ENCODE measurements at places on chromosomes 1 and 21.

- DNase-seq: no peak
Measured at GRCh38 chr1:235735621-235736020, 86.0 kb upstream of the GNG4 start.

GRCh38 chr1:39163469-39163868, 41.0 kb upstream of the MACF1 start:
- no peak for DNase-seq

- DNase-seq: peak; percentile 65
Measured at GRCh38 chr1:163897412-163898155, 575.8 kb downstream of the NUF2 start.

DNA sequence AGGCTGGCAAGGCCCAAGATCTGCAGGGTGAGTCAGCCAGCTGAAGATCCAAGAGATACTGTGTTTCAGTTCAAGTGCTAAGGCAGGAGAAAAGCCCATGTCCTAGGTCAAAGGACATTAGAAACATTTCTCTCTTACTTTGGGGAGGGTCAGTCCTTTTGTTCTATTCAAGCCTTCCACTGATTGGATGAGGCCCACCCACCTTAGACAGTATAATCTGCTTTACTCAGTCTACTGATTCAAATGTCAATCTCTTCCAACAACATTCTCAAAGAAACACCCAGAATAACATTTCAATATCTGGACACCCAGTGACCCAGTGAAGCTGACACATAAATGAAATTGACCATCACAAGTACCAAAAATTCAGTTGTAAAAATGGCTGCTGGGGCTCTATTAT, 367.8 kb upstream of the ZP4 start:
- DNase-seq: no peak

DNA sequence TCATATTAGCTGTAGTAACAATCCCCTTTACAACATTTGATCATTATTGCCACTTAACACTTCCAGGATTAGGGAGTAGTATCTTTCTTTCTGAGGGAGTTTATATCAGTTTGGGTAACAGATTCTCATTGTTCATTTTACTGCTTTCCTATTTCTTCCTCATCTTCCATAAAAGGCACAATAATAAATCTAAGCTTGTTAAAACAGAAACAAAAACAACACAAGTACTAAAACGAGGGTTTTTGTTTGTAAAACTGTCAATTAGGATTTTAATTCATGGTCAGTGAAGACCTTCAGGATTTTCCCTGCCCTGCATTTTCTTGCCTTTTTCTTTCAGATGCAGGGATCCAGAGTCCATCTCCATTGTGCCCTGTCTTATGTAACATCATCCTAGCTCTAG, 29.5 kb downstream of the TMED5 start:
- DNase-seq: no peak

- DNase-seq: no peak
Measured at GRCh38 chr1:86841116-86841515, 72.8 kb downstream of the SELENOF start.

GRCh38 chr1:31422505-31423319, 9.7 kb downstream of the SERINC2 start:
- peak; percentile 84 for DNase-seq

GRCh38 chr1:38046884-38047602, 450 bp upstream of the POU3F1 start:
- peak; percentile 92 for DNase-seq

DNA sequence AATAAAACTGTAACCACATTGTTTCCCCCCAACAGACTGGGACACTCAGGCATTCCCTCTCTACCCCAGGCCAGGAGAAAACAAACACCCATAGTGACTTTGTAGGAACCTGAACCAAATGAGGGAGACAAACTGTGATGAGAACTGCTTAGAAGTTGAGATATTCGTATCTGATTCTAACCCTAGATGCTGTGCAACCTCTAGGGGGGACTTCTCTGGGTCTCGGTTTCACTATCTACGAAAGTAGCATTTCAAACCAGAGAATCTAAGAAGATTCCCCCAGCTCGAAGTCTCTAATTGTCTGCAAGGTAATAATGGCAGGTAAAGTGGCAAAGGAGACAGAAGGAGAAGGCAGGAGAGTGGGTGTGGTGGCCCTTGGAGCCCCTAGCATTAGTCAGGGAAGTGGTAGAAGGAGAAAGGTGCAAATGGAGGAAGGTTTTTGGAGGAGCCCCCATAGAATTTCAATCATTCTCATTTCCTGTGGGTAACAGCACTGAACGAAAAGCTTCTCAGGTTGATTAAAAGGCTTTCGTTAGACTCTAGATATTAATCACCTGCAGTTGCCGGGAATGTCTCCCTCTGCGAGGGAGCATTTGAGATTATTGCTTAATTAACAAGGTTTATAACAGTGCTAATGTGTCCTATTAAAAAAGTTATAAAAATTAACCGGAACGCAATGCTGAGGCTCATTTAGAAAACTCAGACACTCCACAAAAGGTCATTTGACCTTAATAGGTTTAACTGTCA, 46.4 kb downstream of the BEND5 start:
- DNase-seq: no peak

DNA sequence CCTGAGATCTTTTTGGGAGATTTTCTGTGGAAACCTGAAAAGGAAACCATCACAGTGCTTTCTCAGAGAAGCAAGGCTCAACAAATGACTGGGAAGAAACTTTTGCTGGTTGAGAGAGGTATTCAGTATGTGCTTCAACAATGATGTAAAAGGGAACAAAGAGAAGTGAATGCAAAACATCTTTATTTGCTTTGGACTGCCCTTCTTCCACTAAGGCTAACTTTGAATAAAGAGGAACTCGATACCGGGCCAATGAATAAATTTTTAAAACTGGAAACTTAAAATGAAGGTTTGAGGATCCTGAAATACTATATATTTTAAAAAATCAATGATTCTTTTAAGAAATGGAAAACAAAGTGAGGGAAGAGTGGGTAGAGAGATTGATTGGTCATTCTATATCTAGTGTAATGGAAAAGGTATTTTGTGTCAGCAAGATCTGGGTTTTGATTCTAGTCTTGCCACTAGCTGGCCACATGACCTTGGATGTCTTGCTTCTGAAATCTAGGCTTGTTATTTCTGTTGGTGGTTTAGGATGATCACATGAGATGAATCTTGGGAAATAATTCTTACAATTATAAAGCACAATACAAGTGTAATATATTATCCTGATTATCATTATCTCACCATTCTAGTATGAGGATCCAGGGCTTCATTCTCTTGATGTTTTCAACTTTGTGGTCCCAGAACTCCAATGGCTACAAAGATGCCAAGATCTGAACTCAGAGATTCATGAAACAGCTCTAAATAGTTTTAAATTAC, 34.6 kb upstream of the APOBEC4 start:
- no peak for DNase-seq

DNA sequence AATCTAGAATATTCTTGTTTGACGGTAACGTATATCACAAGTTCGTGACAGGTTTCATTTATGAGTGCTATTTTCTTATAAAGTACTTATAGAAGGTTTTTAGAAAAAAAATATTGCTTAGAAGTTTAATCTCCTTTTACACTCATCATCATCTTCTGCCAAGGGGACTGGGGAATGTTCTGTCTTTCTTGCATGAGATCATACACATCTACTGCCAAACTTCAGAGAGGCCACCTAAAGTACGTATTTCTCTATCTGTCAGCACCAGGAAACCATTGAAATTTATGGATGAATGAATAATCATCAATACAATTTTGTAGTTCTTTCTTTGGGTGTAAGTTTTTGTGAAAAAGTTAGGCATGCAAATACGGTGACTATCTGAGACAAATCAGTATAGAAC, 245.8 kb downstream of the SPATA17 start:
- DNase-seq: no peak

DNA sequence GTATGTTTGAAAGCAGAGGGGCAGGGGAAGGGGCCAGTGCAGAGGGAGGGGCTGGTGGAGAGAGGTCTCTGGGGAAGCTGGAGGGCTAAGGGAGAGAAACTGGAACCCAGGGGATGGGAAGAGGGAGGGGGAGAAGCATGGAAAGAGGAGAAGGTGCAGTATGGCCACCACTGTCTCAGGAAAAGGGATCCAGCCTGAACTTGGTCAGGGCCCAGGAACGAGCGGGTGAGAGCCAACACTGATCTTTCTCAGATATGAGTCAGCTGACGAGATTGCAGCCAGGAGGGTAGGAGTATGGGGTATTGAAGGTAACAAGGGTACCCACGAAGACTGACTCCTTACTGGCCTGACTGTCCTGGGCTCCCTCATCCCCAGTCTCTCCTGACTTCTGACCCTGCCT, 18.0 kb downstream of the TIE1 start:
- DNase-seq: peak; percentile 50

GRCh38 chr21:37077403-37077802, 4.3 kb downstream of the TTC3 start:
- no peak for DNase-seq

DNA sequence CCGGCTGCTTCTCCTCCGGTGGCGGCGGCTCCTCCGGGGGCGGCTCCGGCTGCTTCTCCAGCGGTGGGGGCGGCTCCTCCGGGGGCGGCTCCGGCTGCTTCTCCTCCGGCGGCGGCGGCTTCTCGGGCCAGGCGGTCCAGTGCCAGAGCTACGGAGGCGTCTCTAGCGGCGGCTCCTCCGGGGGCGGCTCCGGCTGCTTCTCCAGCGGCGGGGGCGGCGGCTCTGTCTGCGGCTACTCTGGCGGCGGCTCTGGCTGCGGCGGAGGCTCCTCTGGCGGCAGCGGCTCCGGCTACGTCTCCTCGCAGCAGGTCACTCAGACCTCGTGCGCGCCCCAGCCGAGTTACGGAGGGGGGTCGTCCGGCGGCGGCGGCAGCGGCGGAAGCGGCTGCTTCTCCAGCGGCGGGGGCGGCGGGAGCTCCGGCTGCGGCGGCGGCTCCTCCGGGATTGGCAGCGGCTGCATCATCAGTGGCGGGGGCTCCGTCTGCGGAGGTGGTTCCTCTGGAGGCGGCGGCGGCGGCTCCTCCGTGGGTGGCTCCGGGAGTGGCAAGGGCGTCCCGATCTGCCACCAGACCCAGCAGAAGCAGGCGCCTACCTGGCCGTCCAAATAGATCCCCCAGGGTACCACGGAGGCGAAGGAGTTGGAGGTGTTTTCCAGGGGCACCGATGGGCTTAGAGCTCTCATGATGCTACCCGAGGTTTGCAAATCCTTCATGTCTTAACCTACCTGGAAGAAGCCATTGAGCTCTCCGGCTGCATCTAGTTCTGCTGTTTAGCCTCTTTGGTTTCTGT, 2.0 kb downstream of the LORICRIN start:
- no peak for DNase-seq

- no peak for DNase-seq
Measured at GRCh38 chr1:37400466-37401225, 73.7 kb upstream of the ZC3H12A start.

DNA sequence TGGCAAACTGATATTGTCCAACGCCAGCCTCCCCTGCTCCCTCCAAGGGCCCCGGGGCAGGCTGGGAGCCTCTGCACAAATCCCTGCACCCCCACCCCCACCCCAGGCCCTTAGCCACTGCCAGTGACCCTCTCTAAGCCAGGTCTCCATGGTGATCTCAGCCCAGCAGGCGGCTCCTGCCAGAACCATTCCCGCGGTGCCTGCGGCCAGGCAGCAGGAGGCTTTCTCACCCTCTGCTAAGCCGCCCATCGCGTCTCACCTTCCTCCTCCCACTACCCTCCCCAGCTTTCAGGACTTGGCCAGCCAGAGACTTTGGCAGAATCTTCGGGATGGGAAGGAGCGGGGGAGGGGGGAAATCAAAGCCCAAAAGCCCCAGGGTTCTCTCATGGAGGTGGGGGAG, 46.8 kb upstream of the WASF2 start:
- peak; percentile 74 for DNase-seq

GRCh38 chr21:26925122-26925521, 41.8 kb downstream of the ADAMTS5 start:
- no peak for DNase-seq

DNA sequence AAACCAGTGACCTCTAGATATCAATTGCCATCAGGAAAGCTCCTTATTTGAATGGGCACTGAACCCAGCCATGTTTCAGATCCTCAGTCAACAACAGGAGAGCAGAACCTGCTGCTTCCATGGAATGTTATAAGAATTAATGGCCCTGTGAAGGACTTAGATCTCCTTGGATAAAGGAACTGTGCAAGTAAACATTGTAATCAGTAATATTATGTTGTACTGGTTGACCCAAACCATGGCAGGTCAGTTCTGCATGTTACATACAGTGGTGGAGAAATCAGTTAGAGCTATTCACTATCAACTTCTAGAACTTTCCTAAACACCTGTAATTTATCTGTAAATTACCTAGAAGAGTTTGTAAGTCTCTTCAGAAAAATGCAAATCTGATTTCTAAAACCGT, 11.2 kb upstream of the CLDN8 start:
- DNase-seq: no peak

- no peak for DNase-seq
Measured at GRCh38 chr1:22612671-22613571, 23.5 kb upstream of the C1QA start.

GRCh38 chr1:19643602-19644394, at the start of gene NBL1:
NBL1 (plus strand) TSS chr1:19644311; CDS start chr1:19655031, 10,720 bp downstream.
- DNase-seq: peak; percentile 86

DNA sequence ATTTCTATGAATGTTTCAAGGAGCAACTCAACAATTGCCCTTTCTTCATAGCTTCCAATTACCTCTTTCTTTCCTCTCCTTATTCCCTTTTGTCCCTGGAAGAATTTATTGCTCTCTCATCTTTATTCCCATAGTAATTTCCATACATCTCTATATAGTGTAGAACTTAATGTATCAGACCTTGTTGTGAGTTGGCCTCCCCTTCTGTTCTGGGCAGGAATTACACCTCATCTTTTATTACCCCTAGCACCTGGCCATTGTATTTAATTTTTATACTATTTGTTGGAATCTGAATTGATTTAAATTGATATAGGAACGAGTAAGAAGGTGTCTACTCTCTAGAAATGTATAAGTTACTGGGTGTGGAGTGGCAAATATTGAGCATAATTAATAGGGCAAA, 114.5 kb downstream of the CACHD1 start:
- DNase-seq: no peak

DNA sequence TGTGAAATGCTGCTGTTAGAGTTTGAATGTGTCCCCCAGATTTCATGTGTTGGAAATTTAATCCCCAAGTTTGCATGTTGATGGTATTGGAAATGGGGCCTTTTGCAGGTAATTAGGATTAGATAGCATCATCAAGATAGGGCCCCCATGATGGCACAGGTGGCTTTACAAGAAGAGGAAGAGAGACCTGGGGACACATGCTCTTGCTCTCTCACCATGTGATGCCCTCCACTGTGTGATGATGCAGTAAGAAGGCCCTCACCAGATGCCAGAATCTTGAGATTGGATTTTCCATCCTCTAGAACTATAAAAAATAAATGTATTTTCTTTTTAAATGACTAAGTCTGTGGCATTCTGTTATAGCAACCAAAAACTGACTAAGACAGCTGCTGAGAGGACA, 57.0 kb upstream of the NEK7 start:
- no peak for DNase-seq

DNA sequence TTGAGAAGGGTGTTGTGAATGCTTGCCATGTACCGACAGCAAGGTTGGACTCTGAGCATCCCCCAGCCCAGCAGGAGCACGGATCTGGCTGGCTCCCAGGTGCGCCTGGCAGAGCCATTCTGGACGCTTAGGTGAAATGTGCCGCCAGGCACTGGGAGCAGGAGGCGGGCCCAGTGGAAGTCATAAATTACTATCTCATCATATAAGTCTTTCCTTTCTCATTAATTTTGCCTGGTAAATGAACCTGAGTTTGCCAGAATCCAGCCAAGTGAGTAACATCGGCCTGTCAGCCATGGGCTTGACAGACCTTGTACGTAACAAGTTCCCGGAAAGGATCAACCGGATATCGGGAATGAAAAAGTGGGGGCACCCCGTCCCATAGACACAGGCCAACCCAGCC, 179.5 kb upstream of the ARHGEF16 start:
- DNase-seq: no peak

- no peak for DNase-seq
Measured at GRCh38 chr1:26829184-26829911, 2.9 kb downstream of the ZDHHC18 start.

All from sciatic nerve (tissue), 2 donors.